Dermis lymphatic vessel endothelial cell (primary cell): ENCODE measurements at places on chromosomes 2 and 18. TPM values are rescaled to one million over a fixed set of nuclear protein-coding genes. Genes with fewer than 3 reads are reported as not detected.

DES gene
- not detected in 2 replicates for total RNA-seq

SERPINB13 gene
- not detected in 2 replicates for total RNA-seq

CASP10 gene
- total RNA-seq = 36.3 and 44.4 TPM in 2 replicates

CD207 gene
- 0.09 and 0.11 TPM in 2 replicates for total RNA-seq

DSC3 gene
- total RNA-seq = under 0.01 and 0.11 TPM in 2 replicates

POU3F3 gene
- total RNA-seq = not detected in 2 replicates

DSG4 gene
- total RNA-seq = not detected in 2 replicates

CFLAR gene
- 93.4 and 105 TPM in 2 replicates for total RNA-seq

CTDP1 gene
- total RNA-seq = 24.8 and 25.8 TPM in 2 replicates

APLF gene
- 6.7 and 6.9 TPM in 2 replicates for total RNA-seq

NT5DC4 gene
- not detected in 2 replicates for total RNA-seq

CD226 gene
- 1.2 and 1.5 TPM in 2 replicates for total RNA-seq
